ENCODE measurements at places on chromosomes 1 and 21.

- peak; percentile 44 for DNase-seq
These were observed 67.5 kb downstream of the CLIC6 start for GRCh38 chr21:34736116-34736874.

GRCh38 chr1:203769505-203770343, 4.7 kb downstream of the LAX1 start:
- peak; percentile 94 for DNase-seq

- no peak for DNase-seq
These were observed 49.3 kb downstream of the SCP2 start for GRCh38 chr1:52976183-52977035.

DNA sequence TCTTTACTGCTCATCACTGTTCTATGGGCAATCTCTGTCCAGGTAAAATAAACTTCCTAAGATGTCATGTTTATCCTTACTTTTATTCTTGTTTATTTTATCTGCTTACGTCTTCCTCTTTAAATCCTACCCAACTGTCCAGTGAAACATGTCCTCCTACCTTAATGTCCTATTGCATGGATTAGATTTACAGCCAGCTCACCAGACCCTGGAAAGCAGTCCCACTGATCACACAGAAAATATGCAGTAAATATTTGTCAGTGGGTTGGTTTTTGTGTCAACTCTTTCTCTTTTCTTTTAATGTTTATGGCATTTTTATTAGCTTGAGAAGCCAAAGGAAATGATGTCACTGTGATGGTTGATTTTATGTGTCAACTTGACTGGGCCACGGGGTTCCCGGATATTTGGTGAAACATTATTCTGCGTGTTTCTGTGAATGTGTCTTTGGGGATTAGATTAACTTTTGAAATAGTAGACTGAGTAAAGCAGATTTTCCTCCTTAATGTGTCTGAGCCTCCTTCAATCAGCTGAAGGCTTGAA, 258.3 kb downstream of the SRGAP2C start:
- DNase-seq, result peak; percentile 7

- no peak for DNase-seq
These were observed 454.5 kb downstream of the SMYD3 start for GRCh38 chr1:246052603-246053002.

DNA sequence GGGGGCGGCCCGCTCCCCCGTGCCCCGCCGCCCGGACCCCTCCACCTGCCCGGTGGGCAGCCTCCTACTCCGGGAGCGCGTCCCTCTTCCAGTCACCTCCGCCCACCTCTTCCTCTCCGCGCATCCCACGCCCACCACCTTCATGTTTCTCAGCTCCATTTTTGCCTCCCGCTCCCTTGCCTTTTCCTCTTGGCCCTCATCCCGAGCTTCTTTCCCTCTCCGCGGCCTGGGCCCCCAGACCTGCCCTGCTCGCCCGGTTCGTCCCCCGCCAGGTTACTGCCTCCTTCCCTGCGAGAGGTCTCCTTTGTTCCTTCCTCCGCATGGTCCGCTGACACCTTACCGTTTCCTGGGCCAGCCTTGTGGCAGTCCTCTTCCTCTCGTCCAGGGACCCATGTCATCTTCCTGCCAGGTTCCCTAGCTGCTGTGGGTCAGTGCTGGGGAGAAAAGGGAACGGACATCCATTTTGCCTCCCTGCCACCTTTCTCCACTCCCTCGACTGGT, 563 bp downstream of the QSOX1 start:
- DNase-seq, result no peak

- no peak for DNase-seq
These were observed 275.7 kb upstream of the C1orf174 start for GRCh38 chr1:4175566-4176405.

DNA sequence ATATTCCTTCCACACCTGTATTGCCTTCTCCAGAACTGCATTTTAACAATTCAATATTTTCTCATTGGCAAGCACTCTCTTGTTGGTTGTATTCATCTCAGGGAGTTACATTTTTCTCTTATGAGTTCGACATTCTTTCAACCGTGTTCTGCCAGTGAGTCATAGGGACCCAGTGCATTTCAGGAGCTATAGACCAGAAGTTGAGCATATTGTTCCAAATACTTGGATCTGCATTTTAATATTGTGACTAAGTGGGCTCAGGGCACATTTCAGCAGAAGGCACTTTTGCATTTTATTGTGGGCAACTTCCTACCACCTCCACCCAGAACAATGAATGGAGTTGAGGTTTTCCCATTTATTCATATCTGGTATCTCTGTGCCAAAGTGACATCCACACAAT, 132.8 kb downstream of the TNFSF18 start:
- DNase-seq, result peak; percentile 98

DNA sequence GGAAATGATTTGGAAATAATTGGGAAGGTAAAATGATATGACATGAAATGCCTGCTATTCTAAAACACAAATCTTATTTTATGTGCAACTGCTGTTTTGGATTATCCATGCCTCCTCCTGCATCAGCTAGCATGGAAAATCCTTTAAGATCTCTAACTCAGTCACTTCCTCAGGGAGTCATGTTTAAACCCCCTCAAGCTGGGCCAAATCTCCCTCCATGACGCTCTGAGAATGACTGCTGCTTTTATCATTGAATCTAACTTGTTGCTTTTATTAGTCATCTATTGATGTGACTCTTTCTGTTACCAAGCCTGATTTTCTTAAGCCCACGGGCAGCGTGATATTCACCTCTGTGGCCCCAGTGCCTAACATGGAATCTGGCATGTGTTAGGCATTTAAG, 324.8 kb downstream of the DISC1 start:
- peak; percentile 69 for DNase-seq
